ENCODE measurements at places on chromosomes 3 and 15. TPM values are rescaled to one million over a fixed set of nuclear protein-coding genes. Genes with fewer than 3 reads are reported as not detected.

DNA sequence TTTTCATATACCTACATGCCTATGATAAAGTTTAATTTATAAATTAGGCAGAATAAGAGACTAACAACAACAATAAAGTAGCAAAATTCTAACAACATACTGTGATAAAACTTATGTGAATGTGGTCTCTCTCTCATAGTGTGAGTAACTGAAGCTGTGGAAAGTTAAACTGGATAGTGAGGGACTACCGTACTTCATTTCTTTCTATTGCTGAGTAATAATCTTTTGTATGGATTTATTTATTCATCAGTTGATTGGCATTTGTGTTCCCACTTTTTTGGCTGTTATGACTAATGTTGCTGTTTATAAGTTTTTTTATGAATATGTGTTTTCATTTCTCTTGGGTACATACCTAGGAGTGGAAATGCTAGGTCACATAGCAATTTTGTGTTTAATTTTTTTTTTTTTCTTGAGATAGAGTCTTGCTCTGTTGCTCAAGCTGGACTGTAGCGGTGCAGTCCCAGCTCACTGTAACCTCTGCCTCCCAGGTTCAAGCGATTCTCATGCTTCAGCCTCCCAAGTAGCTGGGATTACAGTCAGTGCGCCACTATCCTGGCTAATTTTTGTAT is 41.0 kb downstream of the RNF111 start:
- H3K4me1 ChIP-seq: peaks cover 37% of the 10 kb centered on the region
- no peak for DNase-seq
- no peak overlapping the region for H3K4me3 ChIP-seq

- no peak for DNase-seq
- peaks cover 2% of the 10 kb centered on the region for H3K4me1 ChIP-seq
- H3K27ac ChIP-seq: no peak overlapping the region
- no peaks in the 10 kb centered on the region for H3K36me3 ChIP-seq
Observed at GRCh38 chr15:74365598-74366445, 1.6 kb downstream of the CYP11A1 start.

DNA sequence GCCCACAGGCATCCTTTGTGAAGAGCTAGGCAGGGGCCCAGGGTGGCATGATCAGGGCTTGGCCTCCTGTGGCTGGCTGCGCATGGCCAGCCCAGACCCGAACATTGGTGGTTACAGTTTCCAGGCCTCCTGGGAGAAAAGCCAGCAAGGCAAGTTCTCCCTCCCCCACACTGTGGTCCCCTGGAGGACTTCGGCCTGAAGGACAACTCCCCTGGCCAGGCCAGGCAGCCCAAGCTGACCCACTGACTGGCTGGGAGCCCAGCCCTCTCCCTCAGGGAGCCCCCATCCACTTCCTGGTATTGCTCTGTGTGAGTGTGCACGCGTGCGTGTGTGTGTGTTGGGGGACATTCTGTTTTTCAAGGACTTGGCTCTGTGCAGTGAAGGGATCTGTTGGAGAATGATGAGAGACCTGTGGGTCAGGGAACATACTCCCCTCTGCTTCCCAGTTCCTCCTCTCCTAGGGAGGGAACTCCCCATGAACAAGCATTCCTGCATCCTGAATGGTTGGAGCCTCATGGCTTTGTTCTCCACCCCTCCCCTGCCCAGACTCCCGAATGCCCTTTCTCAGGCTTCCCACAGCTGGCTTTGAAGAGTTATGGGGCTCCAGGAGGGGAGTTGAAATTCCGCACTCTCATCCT is 29.5 kb downstream of the CORO2B start:
- no peak for DNase-seq
- H3K27me3 ChIP-seq: peaks cover 10% of the 10 kb centered on the region
- H3K4me1 ChIP-seq: no peaks in the 10 kb centered on the region

- no peaks in the 10 kb centered on the region for H3K36me3 ChIP-seq
- H3K4me3 ChIP-seq: no peak overlapping the region
- no peaks in the 10 kb centered on the region for H3K4me1 ChIP-seq
- no peak for DNase-seq
Observed at GRCh38 chr3:107368654-107369398, 8.4 kb upstream of the CCDC54 start.

DNA sequence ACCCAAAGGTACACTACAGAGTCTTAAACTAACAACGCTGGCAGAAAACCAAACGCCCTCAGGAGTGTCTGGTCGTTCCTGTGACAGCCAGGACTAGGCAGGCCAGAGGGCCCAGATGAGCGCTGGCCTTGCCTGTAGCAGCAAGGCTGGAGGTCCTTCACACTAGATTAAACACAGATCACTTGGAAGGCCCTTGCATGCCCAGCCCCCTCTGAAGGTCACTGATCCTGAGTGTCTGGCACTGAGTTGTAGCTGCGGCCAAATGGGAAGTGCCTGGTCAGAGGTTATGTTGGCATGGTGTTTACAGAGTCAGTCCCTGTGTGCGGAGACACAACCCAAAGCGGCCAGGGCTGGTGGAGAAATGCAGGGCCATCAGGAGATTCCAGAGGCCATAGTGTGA is 58.9 kb downstream of the ZNF621 start:
- H3K4me3 ChIP-seq: no peak overlapping the region
- no peak overlapping the region for H3K27ac ChIP-seq
- H3K27me3 ChIP-seq: peaks cover 4% of the 10 kb centered on the region
- H3K4me1 ChIP-seq: no peaks in the 10 kb centered on the region

DNA sequence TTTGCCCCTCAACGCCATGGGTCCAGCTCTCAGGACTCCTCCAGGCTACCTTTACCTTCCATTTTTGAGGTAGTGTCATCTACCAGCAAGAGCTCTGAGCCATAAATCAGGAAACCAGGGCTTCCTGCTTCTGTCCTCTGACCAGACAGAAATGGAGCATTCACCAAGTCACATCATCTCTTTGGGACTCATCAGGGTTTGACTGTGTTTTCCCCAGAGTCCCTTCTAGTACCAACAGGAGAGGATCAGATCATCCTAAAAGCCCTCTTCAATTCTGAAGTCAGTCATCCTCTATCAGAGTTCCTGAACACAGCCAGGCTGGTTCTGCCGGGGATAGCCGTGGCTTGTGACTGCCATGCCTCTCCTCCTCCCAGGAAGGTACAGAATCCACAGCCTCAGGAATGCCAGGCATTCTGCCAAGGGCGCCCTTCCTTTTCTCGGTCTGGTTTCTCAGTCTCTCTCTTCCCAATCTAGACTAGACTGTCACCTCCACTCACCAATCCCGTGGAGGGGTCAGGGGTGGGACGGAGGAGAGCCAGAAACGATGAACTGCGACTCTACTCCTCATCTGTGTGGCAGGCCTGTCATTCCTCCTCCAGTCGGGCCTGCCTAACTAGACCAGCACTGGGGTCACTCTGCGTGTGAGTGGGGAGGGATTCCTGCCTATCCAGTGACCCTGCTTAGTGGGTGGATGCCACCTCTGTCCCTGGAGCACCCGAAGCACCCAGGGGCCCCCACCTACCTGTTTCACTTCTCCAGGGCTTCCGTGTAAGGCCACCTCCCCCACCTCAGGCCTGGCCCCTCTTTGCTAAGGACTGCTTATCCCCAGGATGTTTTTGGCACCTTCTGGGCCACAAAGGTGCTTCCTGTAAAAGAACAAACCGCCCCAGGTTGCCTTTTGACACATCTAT is 30.9 kb downstream of the CCNL1 start:
- peak overlapping the region; percentile 98 for H3K27ac ChIP-seq
- no peaks in the 10 kb centered on the region for H3K36me3 ChIP-seq
- H3K4me3 ChIP-seq: peak overlapping the region; percentile 57
- H3K4me1 ChIP-seq: peaks cover 67% of the 10 kb centered on the region

DNA sequence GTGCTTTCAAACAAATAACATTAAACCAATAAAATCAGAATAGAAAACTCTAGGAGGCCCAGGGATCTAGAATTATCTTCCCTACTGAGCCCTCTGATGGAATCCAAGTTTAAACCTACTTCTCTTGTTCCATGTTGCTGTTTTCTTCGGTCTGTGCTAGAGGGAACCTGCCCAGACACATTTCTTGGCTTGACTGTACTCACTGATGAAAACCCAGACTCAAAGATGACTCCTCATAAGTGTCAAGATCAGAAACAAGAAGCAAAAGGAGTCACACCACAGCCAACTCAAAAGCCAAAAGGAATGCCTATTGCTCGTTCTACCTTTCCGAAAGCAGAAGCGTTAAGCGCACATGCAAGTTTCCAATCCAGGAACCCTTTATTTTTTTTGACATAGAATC is 31.6 kb downstream of the SCAP start:
- H3K36me3 ChIP-seq: no peaks in the 10 kb centered on the region
- H3K4me3 ChIP-seq: no peak overlapping the region
- DNase-seq: no peak
- H3K27ac ChIP-seq: no peak overlapping the region

DNA sequence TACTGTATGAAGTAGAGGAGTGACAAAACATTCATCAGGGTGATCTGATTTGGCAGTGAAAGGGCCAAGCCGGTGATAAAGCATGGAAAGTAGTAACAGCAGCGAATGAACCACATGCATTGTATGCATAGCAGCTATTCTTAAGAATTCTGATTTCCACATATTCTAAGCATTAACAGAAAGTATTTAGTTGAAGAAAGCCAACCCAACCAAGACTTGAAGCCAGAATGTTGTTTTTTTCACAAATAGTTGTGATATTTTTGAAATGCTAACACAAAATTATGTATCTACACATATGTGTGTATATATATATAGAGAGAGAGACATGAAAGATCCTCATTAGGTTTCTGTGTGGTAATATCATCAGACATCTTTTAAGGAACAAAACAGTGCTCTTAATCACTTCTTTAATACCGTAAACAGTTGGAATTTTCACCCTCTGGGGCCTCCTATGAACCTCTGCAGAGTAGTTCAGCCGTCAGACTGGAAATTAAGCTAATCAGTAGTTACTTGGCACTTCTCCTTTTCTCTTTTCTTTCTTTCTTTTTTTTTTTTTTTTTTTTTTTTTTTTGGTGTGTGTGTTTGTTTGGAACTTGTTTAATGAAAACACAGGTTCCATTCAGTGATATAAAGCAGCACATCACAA is 139.6 kb downstream of the CMSS1 start:
- H3K4me1 ChIP-seq: peaks cover 4% of the 10 kb centered on the region
- H3K4me3 ChIP-seq: no peak overlapping the region
- DNase-seq: no peak

DNA sequence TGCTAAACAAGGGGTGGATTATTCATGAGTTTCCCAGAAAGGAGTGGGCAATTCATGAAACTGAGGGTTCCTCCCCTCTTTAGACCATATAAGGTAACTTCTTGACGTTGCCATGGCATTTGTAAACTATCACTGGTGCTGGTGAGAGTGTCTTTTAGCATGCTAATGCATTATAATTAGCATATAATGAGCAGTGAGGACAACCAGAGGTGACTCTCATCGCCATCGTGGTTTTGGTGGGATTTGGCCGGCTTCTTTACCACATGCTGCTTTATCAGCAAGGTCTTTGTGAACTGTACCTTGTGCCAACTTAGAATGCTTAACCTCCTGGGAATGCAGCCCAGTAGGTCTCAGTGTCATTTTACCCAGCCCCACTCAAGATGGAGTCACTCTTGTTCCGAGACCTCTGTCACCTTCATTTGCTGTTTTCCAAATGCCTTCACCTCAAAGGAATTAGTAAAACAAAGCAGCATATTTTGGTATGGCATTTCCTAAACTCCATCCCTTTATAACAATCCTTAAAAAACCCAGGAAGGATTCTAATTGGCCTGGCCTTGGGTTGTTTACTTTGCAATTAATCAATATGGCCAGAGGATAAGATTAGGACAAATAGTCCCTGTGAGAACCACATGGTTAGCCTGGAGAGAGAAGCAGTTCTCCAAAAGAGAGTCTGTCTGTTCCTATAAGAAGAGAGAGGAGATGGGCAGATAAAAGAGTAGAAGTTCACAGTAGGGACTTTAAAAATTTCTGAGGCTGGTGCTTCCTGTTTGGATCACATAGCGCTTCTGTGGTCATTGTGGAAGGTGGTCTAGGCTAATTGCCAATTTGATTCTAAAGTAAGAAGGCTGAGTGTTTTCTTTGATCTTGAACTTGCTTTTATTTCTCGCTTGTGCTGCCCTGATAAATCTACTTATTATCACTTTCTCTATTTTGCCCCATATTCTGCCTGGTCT is 155.2 kb upstream of the EOMES start:
- no peaks in the 10 kb centered on the region for H3K36me3 ChIP-seq
- peak overlapping the region; percentile 63 for H3K4me3 ChIP-seq
- H3K27ac ChIP-seq: peak overlapping the region; percentile 90
- peaks cover 51% of the 10 kb centered on the region for H3K4me1 ChIP-seq
- no peaks in the 10 kb centered on the region for H3K27me3 ChIP-seq

DNA sequence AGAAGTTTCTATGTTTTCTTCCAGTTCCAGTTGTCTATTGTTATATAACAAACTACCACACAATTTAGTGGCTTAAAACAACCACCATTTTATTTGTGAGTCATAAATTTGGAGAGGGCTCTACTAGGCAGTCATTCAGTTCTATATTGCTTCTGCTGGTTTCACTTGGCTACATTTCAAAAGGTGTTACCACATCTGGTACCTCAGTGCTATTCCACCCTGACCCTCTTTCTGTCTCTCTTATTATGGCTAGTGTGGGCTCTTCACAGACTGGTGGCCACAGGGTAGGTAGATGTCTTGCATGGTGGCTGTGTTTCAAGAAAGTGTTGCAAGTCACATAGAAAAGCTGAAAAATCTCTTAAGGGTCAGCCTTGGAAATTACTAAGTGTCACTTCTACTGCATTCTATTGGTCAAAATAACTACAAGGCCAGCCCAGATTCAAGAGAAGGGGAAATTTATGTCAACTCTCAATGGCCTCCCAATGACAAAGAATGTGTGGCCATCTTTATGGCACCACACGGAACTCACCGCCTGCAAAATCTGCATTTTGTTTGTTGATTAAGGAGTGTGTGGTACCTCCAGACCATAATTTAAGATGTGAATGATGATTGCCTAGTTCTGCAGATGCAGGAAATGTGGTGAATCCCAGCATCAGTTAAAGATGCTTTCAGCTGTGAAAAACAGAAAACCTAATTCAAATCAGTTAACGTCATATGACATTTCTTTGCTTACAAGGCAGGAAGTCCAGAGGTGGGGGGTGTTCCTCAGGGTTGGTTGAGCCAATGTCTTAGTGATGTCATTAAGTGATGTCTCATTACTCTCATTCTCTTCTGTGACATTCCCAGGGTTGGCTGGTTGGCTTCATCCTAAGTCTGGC is 105.8 kb upstream of the RASGRP1 start:
- peaks cover 48% of the 10 kb centered on the region for H3K4me1 ChIP-seq
- H3K27ac ChIP-seq: peak overlapping the region; percentile 99
- H3K27me3 ChIP-seq: no peaks in the 10 kb centered on the region
- H3K4me3 ChIP-seq: peak overlapping the region; percentile 55

Gene ANKUB1
- total RNA-seq: not detected

Gene RSRC1
- total RNA-seq: 36.9 TPM

Gene ZNF662
- 17.6 TPM for total RNA-seq

Gene IGSF11
- total RNA-seq: 0.78 TPM

Gene CDCP1
- total RNA-seq: not detected

Measured in naive thymus-derived CD8-positive, alpha-beta T cell (primary cell).